ENCODE measurements at places on chromosomes 2 and 18. TPM values are rescaled to one million over a fixed set of nuclear protein-coding genes. Genes with fewer than 3 reads are reported as not detected.

The VWC2L gene
- polyA plus RNA-seq: 0.04 TPM

The NT5DC4 gene
- polyA plus RNA-seq: 0.53 TPM

DNA sequence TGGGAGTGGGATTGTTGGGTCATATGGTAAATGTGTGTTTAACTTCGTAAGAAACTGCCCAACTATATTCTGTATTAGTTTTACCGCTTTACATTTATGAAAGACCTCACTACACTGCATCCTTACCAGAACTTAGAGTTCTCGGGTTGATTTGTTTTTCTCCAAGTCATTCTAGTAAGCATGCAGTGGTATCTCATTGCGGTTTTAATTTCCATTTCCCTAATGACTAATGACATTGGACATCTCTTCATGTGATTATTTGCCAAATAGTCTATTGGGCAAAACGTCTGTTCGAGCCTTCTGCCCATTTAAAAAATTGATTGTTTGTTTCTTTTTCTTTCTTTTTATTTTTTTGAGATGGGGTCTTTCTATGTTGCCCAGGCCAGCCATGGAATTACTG lies 6.8 kb downstream of the FBLN7 start:
- no peak for DNase-seq

DNA sequence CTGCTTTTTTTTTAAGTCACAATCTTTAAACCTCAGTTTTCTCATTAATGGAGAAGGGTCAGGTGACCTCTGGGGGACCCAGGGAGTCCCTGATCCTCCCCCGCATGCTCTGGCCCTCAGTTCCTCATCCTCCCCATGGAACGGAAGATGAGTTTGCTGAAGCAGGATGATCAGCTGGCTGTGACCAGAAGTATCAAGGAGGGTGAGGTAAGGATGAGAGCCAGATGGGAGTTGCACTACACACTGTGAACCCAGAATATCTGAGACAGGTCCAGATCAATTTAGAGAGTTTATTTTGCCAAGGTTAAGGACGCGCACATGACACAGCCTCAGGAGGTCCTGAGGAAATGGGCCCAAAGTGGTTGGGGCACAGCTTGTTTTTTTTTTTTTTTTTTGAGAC lies 3.8 kb downstream of the CATIP start:
- DNase-seq: no peak

Data from lung (tissue), 17 donors.